Anterior cingulate cortex (tissue), 58 donors: ENCODE measurements at places on chromosomes 11 and 22.

DNA sequence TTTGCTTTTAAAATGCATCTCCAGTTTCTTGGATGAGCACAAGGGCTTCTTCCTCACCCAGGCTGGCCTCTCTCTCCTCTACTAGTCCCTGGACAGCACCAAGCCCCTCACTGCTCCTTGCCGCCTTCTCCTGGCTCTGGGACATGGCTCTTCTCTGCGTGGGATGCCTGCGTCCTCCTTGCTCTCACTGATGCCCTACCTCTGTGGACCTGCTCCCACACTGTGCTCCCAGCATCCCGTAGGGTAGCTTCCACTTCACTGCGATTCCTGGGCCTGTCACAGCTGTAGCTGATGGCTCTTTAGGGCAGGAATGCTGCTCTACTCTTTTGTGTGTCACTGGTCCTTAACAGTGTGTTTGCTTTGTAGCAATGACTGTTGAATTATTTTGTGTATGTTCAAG is 136.3 kb downstream of the SNX19 start:
- DNase-seq = no peak

- DNase-seq = no peak
These were observed 8.5 kb downstream of the BIK start for GRCh38 chr22:43118953-43119458.

DNA sequence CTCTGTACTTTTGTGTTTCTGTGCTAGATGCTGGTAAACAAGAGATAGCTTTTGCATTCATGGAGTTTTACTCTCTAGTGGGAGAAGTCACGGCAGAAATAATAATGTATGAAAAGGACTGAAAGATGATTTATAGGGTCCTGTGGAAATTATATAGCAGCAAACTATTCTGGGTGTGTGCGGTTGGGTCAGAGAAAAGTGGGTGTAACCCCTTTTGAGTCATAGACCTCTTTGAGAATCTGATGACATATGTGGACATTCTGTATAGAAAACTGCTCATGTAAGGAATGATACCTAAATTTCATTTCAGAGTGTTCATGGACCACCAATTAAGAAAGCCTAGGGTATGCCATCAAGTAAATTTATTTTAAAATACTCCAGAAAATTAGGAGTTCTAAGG is 54.4 kb downstream of the TMEM135 start:
- DNase-seq = no peak

DNA sequence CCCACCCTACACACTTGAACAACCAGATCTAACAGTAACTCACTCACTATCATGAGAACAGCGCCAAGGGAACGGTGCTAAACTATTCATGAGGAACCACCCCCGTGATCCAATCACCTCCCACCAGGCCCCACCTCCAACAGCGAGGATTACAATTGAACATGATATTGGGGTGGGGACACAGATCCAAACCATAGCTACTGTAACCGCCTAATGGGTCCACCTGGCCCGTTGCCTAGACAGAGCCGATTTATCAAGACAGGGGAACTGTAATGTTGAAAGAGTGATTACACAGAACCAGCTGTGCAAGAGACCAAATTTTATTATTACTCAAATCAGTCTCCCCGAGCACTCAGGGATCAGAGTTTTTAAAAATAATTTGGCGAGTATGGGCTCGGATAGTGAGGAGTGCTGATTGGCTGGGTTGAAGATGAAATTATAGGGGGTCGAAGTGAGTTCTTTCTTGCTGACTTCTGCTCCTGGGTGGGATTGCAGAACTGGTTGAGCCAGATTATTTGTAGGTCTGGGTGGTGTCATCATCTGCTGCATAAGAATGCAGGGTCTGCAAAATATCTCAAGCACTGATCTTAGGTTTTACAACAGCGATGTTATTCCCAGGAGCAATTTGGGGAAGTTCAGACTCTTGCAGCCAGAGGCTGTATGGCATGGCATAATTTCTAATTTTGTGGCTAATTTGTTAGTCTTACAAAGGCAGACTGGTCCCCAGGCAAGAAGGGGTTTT is 17.9 kb upstream of the ZC3H12C start:
- no peak for DNase-seq

- no peak for DNase-seq
These were observed 40.0 kb downstream of the TST start for GRCh38 chr22:36979016-36979910.

GRCh38 chr11:36598051-36598450 is at the start of gene RAG2:
Gene RAG2, minus strand, starts transcription at chr11:36598236. Its CDS starts 4,068 bp downstream, at chr11:36594168.
- no peak for DNase-seq

- DNase-seq = no peak
These were observed 16.3 kb downstream of the CARS1 start for GRCh38 chr11:3040881-3041280.

DNA sequence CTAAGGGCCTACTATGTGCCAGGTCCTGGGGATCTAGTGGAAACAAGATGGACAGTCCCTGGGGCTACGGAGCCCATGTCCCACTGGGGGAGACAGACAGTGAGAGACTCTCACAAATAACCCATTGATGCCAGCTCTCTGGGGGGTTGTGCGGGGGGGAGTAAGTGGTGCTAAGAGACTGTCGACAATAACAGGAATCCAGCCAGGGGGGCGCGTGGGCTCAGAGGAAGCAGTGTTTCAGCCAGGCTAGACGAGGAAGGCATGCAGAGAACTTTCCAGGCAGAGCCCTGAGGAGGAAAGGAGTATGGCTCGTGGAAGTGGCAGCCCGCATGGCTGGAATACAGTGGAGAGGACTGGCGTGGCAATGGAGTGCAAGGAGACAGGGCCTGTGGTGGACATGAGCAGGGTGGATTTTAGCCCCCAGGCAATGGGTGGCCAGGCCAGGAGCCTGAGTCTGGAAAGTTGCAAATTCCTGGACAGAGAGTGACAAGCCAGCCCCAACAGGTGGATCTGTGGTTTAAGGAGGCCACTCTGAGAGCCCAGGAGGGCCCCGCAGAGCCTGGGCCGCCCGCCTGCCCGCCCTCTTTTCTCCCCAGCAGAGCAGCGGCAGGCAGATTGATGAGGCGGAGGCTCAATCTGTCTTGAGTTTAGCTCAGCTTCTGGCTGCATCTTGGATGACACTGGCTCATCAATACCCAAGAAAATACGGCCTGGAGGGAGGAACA is 40.0 kb upstream of the TCF20 start:
- no peak for DNase-seq

GRCh38 chr11:12679471-12679870 is 5.2 kb downstream of the TEAD1 start:
- DNase-seq = no peak

- DNase-seq = no peak
These were observed 9.4 kb downstream of the MUC5B start for GRCh38 chr11:1232021-1232882.

GRCh38 chr11:13440100-13440855 is 22.7 kb downstream of the BTBD10 start:
- DNase-seq = peak; percentile 52
